Uterus (tissue), 4 donors: ENCODE measurements at places on chromosomes 13 and 19.

GRCh38 chr19:2561221-2561620 is 85.3 kb downstream of the GADD45B start:
- no peak for DNase-seq
- H3K27ac ChIP-seq: no peak overlapping the region
- no peaks in the 10 kb centered on the region for H3K4me1 ChIP-seq
- H3K27me3 ChIP-seq: no peaks in the 10 kb centered on the region

DNA sequence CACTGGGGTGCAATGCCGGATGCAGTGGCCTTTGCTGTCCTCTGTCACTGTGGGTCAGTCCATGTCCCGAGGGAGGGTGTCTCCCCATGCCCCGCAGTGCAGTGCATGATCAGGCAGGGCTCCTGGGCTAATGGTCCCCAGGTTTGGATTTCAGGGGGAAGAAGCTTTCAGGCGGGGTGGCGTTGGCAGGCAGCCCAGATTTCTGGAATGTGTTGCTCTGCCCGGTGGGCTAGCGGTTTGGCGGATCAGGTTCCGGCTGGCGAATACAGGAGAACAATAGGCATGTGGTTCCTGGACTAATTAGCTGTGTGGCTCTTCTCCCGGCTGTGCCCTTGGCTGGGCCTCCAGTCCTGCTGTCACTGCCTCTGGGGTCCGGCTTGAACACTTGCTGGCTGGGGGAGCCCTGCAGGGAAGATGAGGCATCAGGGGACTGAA is 141.3 kb downstream of the FGF9 start:
- H3K27me3 ChIP-seq: no peaks in the 10 kb centered on the region
- no peaks in the 10 kb centered on the region for H3K4me1 ChIP-seq
- H3K27ac ChIP-seq: no peak overlapping the region
- H3K4me3 ChIP-seq: no peak overlapping the region
- H3K36me3 ChIP-seq: no peaks in the 10 kb centered on the region

DNA sequence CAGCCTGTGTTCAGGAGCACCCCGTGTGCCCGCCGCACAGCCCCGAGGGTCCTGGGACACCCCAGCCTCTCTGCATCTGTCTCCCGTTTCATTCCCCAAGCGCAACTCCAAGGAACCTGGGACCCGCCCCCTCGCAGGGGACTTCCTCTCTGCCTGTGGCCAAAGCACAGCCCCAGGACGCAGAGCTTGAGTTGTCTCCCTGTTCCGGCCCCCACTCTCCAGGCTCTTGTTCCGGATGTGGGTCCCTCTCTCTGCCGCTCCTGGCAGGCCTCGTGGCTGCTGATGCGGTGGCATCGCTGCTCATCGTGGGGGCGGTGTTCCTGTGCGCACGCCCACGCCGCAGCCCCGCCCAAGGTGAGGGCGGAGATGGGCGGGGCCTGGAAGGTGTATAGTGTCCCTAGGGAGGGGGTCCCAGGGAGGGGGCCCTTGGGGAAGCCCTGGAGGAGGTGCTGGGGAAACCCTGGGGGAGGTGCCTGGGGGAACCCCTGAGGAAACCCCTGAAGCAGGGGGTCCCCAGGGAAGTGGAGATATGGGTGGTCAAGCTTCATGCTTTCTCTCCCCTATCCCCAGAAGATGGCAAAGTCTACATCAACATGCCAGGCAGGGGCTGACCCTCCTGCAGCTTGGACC is 1.3 kb downstream of the HCST start:
- no peaks in the 10 kb centered on the region for H3K27me3 ChIP-seq
- no peaks in the 10 kb centered on the region for H3K4me1 ChIP-seq
- no peak overlapping the region for H3K4me3 ChIP-seq

DNA sequence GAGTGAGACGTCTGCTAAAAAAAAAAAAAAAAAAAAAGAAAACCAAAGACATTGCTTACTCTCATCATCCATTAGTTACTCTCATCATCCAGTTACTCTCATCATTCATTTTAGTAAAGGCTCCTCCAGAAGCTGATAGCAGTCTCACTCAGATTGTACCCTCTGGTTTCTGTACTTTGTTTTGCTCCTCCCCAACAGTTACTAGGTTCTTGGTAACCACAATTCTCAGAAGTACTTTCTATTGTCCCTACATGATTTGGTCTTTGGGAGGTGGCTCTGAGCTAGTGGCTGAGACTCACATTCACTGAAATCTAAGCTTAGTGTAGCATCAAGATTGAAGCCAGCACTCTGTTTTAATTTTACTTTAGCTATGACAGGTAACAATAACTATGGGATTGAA is 14.3 kb downstream of the ERICH4 start:
- no peaks in the 10 kb centered on the region for H3K4me1 ChIP-seq
- H3K27ac ChIP-seq: no peak overlapping the region
- no peak for DNase-seq
- no peak overlapping the region for H3K4me3 ChIP-seq

GRCh38 chr19:45955905-45956608 is 17.6 kb downstream of the NOVA2 start:
- H3K36me3 ChIP-seq: no peaks in the 10 kb centered on the region
- no peak overlapping the region for H3K27ac ChIP-seq
- no peaks in the 10 kb centered on the region for H3K4me1 ChIP-seq
- DNase-seq: peak; percentile 79

DNA sequence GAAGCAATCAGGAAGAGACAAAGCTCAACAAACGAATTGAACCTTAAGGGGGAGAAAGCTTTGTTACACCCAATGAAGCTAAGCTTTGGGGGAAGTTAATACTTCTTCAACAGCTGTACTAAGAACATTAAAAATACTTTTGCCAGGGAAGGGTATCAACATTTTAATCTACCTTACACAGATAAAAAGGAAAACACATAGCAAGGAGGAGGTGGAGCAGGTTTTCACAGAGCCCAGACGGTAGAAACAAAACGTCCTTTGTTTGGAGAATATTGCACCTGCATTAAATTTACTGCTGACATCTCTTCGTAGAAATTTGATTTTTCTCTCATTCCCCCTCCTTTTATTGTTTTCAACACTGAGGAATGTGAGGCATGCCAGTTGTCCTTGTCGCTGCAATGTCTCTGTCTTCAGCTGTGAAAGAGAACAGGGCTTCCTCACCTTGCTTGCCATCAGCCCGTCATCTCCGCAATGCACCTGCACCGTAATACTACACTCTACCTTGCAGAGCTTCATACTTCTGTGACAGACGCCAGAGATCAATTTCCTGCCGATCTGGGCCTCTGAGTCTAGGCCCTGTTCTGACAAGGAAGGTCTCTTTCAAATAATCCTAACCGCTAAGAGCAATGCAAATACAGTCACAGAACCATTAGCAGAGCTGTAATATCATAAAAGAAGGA is 270.8 kb downstream of the SPRY2 start:
- no peaks in the 10 kb centered on the region for H3K4me1 ChIP-seq
- H3K27ac ChIP-seq: no peak overlapping the region
- no peaks in the 10 kb centered on the region for H3K36me3 ChIP-seq
- no peak overlapping the region for H3K4me3 ChIP-seq
- no peak for DNase-seq
- H3K27me3 ChIP-seq: no peaks in the 10 kb centered on the region

DNA sequence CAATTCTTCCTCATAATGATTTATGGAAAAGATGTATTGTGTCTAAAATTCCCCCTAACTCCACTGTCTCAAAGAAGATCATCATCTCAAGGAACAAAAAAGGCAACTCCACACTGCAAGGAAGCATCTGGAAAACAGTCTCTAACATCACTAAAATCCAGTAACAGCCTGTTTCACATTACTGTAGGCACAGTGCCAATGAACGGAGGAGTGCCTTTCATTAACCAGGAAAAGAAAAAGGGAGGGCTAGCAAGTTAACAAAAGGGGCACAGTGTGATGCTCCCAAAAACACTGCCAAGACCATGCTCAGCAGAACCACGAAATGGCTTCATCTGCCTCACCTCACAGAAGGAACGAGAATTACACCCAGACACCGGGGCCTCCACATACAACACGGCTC is 8.5 kb downstream of the TMTC4 start:
- no peaks in the 10 kb centered on the region for H3K4me1 ChIP-seq
- no peaks in the 10 kb centered on the region for H3K36me3 ChIP-seq
- no peak overlapping the region for H3K27ac ChIP-seq

DNA sequence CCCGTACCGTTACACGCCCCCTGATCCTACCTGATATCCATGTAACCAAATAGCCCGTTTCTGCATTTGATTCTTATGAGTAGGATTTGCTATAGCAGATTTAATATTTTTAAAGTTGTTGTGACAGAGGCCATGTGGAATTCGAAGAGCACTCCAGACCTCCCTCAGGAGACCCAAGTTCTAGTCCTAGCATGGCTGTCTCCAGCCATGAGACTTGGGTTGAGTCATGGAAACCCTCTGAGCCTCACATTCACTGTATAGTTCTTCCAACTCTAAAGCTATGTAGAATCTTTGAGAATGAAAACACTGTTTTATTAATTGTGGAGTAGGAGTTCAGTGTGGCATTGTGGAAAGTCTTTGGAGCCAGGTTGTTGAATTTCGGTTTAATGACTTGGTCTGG is 8.0 kb upstream of the GPR183 start:
- no peak overlapping the region for H3K4me3 ChIP-seq
- no peaks in the 10 kb centered on the region for H3K27me3 ChIP-seq
- no peak overlapping the region for H3K27ac ChIP-seq
- no peaks in the 10 kb centered on the region for H3K36me3 ChIP-seq
- no peak for DNase-seq
- H3K4me1 ChIP-seq: peaks cover 12% of the 10 kb centered on the region
